ENCODE measurements at places on chromosomes 6 and 20.
A peak's percentile ranks its signal among the peaks of the same experiment; 100 is the strongest.

GRCh38 chr6:83878902-83879644, 19.6 kb downstream of the CYB5R4 start:
- DNase-seq = no peak

- DNase-seq = no peak
These were observed 557.2 kb upstream of the AGPAT4 start for GRCh38 chr6:161830866-161831616.

DNA sequence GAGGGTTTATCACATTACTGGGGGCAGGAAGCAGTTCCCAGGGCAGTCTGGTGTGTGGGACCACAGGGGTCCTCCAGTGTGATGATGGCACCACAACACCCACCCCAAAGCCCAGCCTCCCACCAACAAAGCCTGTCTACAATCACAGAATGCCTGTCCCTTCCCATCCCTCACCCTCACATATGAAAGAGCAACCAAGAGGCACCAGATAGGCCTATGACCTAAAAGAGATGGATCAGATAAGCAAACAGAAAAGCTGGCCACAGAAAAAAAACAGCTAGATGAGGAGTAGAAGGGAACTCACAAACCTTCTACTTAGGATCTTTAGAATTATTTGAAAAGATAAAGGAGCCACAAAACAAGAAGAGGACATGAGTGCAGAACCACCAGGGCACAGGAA, 54.3 kb downstream of the SERAC1 start:
- DNase-seq = no peak

GRCh38 chr20:54708229-54708628, 232.8 kb downstream of the DOK5 start:
- DNase-seq = no peak

DNA sequence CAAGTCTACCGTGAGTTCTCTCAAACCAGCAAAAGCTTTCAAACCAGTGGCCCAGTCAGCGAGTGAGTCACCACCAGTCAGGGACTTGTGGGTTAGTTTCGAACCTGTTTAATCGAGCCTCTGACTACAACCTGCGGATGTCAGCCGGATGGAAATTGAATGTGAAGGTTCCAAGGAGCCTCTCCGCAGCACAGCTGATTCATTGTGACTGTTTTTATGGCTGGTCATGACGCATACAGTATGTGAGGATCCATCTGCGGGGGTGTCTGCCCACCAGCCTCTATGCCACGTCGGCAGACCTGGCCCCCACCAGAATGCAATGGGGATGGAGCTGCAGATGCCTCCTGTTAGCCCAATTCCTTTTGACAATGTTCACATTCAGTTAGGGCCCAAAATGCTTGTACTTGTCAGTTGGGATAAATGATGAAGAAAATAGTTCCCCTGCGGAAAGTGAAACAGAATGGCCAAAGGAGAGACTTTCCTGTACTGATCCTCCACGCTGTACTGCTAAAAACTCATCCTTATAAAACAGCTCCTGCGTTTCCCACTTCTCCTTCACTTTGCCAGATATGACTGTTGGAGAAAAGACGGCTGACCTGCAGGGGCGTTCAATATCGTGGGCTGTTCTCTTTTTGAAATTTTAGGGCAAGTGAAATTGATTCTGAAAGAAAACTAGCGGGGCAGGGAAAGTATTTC, 206.6 kb downstream of the TFAP2B start:
- no peak for DNase-seq

GRCh38 chr6:28864326-28864923, 59.4 kb downstream of the TRIM27 start:
- DNase-seq = no peak

DNA sequence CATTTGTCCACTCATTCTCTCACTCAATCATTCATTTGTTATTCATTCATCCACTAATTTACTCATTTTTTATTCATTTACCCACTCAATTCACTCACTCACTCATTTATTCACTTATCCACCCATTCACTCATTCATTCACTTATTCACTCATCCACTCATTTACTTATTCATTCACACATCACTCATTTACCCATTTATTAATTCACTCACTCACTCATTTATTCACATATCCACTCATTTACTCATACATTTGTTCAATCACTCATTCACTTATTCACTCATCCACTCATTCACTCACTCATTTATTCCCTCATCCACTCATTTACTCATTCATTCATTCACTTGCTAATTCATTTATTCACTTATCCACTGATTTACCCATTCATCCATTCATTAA, 129.1 kb downstream of the TTLL2 start:
- no peak for DNase-seq

DNA sequence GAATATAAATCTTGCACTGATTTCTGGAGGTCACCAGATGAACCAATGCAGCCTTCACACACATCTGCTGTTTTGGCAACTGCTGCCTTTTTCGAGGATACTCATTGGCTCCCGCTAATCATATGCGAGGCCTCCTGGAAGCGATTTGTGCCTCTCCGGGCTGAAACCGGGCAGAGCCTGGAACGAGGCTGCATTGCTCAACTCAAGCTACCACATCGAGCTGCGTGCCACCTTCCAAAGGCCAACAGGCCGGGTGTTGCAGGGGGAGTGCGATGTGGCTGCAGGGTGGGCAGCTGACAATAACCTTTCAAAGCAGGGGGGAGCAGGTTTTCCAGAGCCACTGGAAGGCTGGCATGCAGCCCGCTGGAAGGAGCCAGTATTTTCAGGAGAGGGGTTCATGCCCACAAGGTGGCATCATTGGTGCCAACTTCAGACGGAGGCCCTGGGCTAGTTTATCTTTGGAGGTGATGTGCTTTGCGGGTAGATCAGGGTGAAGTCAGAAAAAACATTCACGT, 122.6 kb upstream of the IFNGR1 start:
- peak; percentile 4 for DNase-seq

GRCh38 chr20:16563066-16563806, 10.0 kb downstream of the KIF16B start:
- DNase-seq = no peak

- DNase-seq = no peak
These were observed 2.5 kb upstream of the LSM14B start for GRCh38 chr20:62119591-62120364.
